ENCODE measurements at places on chromosomes 4 and X.

- DNase-seq = no peak
Observed at GRCh38 chr4:1623821-1624518, 60.1 kb downstream of the FAM53A start.

- no peak for DNase-seq
Observed at GRCh38 chrX:100673397-100673953, 29.5 kb downstream of the SRPX2 start.

DNA sequence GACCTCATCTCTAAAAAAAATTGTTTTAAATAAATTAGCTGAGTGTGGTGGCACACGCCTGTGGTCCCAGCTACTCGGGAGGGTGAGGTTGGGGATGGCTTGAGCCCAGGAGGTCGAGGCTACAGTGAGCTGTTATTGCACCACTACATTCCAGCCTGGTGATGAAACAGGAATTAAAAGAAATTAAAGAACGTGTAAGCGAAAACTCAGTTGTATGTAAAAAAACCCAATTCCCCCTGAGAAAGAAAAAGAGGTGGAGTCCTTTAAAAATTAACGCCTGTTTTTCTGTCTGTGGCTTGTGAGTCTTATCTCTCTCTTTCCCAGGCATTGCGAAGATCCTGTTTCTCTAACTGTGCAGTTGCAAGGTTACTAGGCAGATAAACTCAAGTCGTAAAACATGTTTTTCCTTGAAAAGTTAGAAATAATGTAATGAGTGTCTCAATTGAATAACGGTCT is 22.1 kb downstream of the EPGN start:
- DNase-seq = no peak

- no peak for DNase-seq
Observed at GRCh38 chr4:163071308-163071707, 95.4 kb downstream of the NAF1 start.

DNA sequence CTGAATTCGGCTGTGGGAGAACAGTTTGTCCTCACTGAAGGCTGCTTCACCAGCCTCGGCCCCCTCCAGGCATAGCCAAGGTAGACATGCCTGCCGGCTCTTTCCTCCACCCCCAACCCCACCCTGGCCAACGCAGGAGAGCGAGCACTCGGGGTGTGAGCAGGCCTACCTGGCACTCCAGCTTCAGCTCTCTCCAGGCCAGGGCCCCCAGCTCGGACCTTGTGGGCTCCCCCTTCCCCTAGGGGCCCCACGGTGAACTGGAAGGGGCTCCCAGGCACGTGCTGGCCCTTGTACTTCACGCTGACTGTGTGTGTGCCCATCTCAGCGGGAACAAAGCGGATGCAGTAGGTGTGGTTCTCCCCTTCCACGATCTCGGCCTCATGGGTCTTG is 22.4 kb downstream of the FLNA start:
- DNase-seq = no peak

GRCh38 chrX:46178763-46179162 is 366.5 kb downstream of the ZNF674 start:
- no peak for DNase-seq

- DNase-seq = no peak
Observed at GRCh38 chr4:2077537-2078460, 18.7 kb downstream of the NAT8L start.

DNA sequence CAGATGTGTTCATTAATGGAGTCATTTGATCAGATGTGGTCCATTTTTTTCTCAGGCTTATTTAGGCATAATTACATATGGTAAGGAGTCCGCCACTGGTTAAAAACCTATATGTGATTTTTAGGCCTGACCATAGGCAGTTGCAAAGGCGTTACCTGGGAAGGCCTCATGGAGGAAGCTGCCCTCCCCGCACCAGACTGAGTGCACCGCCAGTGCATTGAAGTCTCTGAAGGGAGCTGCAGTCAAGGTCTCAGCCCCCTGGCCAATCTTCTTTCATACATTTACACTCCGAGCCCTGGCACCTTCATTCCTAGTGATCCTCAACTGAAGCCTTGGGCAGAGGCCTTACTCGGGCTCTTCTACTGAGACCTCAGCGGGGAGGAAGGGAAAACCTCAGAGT is 898.2 kb upstream of the AGA start:
- DNase-seq = no peak

GRCh38 chrX:121191779-121192178 is 144.4 kb downstream of the GLUD2 start:
- DNase-seq = no peak

DNA sequence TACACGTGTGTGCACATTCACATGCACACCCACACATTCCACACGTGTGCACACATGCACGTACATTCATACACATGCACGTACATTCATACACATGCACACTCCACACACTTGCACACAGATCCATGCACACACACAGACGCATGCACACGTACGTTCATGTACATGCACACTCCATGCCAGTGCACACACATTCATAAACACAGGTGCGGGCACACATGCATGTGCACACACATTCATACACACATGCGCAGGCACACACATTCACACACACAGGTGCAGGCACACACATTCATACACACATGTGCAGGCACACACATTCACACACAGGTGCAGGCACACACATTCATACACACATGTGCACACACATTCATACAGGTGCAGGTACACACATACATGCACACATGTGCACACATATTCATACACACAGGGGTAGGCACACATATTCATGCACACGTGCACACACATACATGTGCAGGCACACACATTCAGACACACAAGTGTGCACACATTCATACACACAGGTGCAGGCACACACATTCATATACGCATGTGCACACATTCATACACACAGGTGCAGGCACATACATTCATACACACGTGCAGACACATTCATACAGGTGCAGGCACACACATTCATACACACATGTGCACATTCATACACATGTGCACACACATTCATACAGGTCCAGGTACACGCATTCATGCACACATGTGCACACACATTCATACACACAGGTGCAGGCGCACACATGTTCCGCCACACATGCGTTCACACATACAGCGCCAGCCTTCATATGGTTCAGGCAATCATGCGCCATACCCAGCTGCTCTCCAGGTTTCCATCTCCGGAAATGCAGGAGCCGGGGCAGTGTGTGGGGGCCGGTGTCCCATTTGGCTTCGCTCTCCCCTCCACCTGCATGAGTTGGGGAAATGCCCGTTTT is 124.8 kb downstream of the HMX1 start:
- DNase-seq = no peak

- DNase-seq = no peak
Observed at GRCh38 chrX:20571611-20572010, 304.9 kb upstream of the RPS6KA3 start.

DNA sequence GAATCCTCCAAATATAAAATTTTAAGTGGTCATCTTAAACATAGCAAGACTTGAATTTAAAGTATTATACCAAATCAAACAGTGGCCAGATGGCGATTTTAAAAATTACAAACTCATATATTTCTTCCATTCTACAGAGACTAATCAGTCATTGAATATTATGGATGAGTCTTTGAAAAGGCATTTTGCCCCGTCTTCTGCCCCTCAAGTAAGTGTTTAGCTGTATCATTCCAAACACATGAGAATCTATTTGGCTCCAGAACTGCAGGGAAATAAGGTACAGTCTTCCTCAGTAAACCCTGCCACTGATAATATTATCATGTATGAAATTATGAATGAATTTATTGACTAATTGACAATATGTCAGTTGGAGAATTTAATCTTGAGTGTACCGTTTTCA is 191.0 kb downstream of the SLC7A11 start:
- DNase-seq = no peak

GRCh38 chr4:1196421-1197183 is 24.2 kb upstream of the SPON2 start:
- no peak for DNase-seq

DNA sequence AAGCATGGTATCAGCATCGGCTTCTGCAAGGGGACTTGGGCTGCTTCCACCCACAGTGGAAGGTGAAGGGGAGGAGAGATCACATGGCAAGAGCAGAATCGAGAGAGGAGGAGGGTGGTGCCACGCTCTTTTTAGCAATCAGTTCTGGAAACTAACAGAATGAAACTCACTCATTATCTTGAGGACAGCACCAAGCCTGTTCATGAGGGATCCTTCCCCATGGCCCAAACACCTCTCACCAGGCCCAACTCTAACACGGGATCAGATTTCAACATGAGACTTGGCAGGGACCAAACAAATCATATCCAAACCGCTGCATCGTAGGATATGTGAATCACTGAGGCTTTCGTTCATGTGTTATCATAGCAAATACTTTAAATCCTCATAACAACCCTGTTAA is 125.5 kb downstream of the GPC3 start:
- DNase-seq = no peak

GRCh38 chr4:165814256-165815020 is 58.6 kb upstream of the TLL1 start:
- DNase-seq = no peak

- DNase-seq = no peak
Observed at GRCh38 chr4:9877123-9877522, 95.7 kb downstream of the DRD5 start.

GRCh38 chrX:150607201-150607600 is 38.8 kb downstream of the MTM1 start:
- no peak for DNase-seq

DNA sequence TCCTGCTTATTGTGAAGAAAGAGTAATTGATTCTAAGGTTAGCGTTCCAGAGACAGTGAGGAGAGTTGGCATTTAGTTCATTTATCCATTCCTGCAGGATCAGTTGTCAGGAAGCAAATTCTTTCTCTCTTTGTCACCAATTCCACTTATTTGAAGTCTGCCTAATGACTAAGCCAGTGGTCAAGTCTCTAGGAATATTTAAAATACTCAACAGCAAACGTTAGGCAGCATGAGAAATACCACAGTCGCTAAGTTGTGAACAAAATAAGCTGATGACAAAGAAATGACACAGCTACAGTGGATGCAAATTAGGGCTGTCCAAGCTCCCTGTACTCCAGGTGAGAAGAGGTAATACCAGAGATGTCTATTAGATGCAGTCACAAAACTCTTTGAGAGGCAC is 6.6 kb upstream of the MAGEB17 start:
- DNase-seq = no peak

- no peak for DNase-seq
Observed at GRCh38 chr4:21304540-21304887, 604.3 kb downstream of the PACRGL start.

DNA sequence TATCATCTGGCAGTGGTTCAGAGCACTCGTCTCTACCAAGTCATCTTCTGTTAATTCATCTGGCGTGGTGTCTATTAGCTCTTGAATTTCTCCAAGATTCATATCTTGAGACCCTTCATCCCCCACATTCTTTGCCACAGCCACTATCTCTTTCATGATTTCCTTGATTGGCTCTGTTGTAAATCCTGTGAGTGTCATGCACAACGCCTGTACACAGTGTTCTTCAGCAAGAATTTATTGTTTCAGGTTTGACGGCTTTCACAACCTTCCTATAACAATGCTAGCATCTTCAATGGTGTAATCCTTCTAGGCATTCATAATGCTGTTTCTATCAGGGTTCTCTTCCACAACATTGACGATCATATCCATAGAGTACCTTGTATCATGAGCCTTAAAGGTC is 30.9 kb downstream of the MGST2 start:
- no peak for DNase-seq

GRCh38 chrX:43633757-43634156 is 22.3 kb upstream of the MAOA start:
- no peak for DNase-seq

- no peak for DNase-seq
Observed at GRCh38 chr4:121050300-121050699, 22.0 kb downstream of the NDNF start.

GRCh38 chr4:168907119-168907698 is 102.8 kb downstream of the CBR4 start:
- no peak for DNase-seq

- DNase-seq = no peak
Observed at GRCh38 chr4:183337349-183337748, 15.1 kb upstream of the CLDN24 start.

GRCh38 chr4:62360156-62360545 is 1160.0 kb downstream of the ADGRL3 start:
- DNase-seq = no peak

GRCh38 chr4:36310216-36310615 is 28.8 kb downstream of the DTHD1 start:
- DNase-seq = no peak

GRCh38 chrX:32825009-32825408 is 386.3 kb downstream of the DMD start:
- DNase-seq = no peak

DNA sequence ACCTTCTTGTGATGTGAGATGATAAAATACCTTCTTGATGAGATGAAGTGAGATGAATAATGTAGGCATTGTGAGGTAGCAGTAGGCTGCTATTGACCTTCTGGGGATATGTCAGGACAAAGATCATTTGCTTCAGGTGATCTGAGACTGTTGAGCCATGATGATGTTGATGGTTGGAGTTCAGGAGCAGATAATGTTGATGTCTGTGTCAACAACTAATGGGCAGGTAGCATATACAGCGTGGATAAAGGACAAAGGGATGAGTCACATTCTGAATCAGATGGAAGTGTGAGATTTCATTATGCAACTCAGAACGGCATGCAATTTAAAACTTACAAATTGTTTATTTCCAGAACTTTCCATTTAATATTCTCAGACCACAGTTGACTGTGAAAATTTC is 57.3 kb downstream of the RAP1GDS1 start:
- no peak for DNase-seq

DNA sequence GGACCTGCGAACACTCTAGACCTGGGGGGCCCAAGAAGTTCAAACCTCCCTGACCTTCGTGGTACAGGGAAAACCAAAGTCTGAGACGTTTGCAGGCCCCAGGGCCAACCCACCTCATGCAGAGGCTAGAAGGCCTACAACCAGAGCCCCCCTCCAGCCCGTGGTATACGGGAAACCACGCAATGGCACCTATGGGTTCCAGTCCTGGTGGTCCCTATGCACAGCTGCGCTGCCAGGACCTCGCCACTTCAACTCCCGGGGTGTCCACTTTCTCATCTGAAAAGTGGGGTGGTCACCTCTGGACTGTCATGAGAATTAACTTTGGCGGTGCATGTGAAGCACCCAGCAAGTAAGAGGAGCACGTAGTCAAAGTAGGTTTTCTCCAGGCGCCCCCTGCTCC is 8.4 kb upstream of the MSX1 start:
- no peak for DNase-seq

DNA sequence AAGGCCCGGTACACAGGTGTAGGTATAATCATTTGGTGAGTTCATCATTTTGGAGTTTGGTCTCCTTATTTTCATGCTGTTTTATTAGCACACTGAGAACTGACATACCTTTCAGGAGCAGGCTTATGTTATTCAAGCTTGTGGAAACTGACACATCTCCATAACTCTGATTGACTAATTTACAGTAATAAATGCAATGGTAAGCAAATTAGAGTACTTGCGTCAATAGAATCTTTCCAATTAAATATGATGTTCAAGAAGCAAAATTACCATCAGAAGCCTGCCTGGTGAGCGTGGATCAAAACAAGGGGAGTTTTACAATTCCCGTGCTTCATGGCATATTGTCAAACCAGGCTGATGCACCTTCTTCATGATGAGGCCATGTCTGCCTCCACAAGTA is 210.7 kb upstream of the GPRIN3 start:
- DNase-seq = no peak
